Hepatic stellate cell (primary cell): ENCODE measurements at places on chromosomes 16 and 17.

- no peak for DNase-seq
Measured at GRCh38 chr16:54946909-54947308, 16.2 kb downstream of the IRX5 start.

DNA sequence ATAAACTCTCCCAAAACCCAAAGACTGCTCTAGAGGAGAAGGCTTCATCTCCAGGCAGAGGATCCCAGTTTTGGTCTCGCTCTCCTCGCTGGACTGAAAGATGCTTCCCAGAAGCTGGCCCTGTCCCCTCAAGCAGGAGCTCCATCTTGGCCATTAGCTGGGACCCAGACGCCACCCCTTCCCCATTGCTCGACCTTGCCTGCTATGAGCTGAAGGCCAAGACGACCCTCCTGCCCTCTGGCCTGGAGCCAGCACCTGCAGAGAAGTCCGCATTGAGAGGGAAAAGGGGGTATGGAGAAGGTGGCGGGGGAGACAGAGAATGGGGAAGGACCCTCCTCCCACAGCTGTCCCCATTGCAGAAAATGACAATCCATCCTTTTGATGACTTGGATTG is 3.6 kb upstream of the RCVRN start:
- no peak for DNase-seq

GRCh38 chr16:75343286-75343685 is 90.0 kb downstream of the CFDP1 start:
- DNase-seq, result no peak

DNA sequence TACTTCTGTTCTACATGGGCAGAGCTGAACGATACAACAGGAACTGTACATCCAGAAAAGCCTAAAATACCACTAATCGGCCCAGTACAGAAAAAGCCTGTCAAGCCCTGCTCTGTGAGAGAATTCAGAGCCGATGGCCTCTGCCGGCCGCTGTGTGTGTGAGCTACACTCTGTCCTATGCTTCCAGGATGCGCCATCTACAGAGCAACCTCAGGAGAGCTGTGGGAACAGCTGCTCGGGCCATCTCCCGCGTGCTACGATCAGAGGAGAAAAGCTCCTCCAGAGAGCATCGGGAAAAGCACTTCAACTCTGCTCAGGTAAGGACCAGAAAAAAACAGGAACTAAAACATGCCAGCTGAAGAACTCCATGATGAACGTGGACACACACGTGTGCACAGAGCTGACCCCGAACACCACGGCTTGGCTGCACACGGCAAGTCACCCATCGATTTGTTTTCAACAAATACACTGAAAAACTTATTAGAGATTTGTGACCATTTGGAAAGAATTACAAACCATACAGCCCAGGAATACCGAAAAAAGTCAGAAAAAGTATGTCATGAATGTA is 115.9 kb downstream of the ANKRD11 start:
- DNase-seq, result peak; percentile 53

DNA sequence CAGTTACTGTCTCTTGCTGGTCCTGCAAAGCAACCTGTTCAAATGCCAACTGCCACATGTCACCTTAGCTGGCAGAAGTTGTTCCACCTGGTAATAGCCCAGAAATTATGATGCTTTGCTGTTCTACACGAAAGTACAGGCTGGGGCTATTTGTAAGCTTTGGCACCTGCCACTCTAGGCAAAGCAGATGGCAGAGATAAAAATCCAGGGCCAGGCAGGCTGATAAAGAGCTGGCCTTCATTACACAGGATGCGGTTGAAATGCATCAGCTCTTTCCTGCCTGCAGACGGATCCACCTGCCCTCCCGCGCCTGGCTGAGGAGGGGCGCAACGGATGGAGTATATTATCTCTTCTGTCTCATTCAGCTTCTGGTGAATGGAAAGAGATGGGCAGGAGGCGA is 29.3 kb upstream of the KDM8 start:
- no peak for DNase-seq

- no peak for DNase-seq
Measured at GRCh38 chr17:46949291-46950174, 26.6 kb downstream of the GOSR2 start.

GRCh38 chr16:11990702-11991390 is 14.3 kb downstream of the SNX29 start:
- no peak for DNase-seq

DNA sequence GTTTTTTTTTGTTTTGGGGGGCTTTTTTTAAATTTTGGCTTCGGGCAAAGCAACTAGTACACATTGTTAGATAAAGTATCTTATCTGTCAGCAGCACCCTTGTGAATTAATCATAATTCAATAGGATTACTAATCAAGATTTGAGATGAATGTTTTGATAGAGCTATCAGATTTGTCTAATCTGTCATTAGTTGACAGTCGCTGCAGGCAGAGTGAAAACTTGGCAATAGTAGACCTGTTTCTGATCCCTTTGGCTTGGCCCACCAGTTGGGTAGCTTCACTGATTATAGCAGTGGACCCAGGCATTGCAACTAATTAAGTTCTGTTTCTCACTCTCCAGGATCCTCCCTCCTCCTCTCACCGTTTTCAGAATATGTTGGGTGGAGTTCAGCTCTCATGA is 258.6 kb downstream of the IRX3 start:
- no peak for DNase-seq

- DNase-seq, result no peak
Measured at GRCh38 chr17:56326001-56326359, 172.7 kb downstream of the ANKFN1 start.

- peak; percentile 72 for DNase-seq
Measured at GRCh38 chr16:70653809-70654771, 7.7 kb downstream of the IL34 start.

- DNase-seq, result no peak
Measured at GRCh38 chr17:55530064-55530463, 18.8 kb upstream of the SMIM36 start.

DNA sequence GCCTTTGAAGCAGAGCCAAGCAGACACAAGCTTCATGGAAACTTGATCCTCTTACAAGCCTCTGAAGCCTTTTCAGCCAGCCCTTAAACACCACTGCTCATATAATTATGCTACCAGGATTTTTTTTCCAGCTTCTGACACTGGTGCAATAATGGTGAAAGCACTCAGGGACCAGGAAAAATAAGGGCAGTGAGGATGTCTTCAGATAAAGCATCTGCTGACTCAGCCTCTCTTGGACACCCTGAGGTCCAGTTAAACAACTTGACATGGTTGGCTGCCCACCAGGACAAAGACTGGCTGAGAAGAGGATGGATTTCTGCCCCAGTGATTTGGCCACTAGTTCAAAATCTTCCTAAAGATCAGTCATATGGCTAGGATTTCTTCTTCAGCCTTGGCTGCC is 124.2 kb upstream of the N4BP1 start:
- no peak for DNase-seq

GRCh38 chr16:84827131-84827574 is 7.4 kb downstream of the CRISPLD2 start:
- no peak for DNase-seq

DNA sequence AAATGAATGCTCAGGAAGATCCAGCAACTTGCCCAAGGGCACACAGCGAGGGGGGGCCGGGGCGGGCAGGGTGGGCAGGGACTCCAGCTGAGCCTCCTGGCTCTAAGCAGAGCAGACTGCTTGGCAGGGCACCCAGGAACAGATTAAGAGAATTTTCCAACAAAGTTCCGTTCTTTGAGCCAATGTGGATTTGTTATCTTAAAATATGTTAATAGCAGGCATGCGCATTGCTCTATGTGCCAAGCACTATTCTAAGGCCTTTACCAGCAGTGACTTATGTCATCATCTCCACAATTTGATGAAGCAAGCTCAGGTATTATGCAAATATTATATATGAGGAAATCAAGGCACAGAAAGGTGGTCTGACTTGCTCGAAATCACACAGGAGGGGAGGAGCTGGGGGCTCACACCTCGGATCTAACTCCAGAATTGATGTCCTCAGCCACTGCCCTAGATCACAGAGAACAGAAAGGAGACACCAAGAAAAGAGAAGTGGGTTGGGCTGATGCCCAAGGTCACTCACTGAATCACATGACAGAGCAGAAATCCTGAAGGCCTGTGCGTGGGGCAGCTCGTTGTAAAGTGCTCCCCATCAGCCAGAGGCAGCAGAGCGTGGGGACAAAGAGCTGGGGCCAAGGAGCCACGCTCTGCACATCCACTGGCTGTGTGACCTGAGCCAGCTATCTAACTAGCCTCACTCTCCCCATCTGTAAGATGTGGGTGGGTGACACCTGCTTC is 23.2 kb upstream of the MEAK7 start:
- no peak for DNase-seq

DNA sequence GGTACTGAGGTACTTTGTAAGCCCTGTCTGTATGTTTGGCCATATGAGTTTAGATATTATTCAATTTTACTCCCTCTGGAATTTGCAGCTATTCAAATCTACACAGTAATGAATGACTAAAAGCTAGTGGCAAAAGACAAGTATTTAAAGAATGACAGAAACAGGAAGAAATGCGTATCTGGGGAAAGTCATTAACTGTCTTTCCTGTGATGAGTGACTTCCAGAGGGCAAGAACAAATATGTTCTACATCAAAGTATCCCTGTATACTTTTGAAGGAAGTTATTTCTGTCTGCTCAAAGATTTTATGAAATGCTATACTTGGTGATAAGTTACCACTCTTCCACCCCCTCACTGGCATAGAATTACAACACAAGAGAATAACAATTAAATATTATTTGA is 489.3 kb upstream of the SOX9 start:
- no peak for DNase-seq

DNA sequence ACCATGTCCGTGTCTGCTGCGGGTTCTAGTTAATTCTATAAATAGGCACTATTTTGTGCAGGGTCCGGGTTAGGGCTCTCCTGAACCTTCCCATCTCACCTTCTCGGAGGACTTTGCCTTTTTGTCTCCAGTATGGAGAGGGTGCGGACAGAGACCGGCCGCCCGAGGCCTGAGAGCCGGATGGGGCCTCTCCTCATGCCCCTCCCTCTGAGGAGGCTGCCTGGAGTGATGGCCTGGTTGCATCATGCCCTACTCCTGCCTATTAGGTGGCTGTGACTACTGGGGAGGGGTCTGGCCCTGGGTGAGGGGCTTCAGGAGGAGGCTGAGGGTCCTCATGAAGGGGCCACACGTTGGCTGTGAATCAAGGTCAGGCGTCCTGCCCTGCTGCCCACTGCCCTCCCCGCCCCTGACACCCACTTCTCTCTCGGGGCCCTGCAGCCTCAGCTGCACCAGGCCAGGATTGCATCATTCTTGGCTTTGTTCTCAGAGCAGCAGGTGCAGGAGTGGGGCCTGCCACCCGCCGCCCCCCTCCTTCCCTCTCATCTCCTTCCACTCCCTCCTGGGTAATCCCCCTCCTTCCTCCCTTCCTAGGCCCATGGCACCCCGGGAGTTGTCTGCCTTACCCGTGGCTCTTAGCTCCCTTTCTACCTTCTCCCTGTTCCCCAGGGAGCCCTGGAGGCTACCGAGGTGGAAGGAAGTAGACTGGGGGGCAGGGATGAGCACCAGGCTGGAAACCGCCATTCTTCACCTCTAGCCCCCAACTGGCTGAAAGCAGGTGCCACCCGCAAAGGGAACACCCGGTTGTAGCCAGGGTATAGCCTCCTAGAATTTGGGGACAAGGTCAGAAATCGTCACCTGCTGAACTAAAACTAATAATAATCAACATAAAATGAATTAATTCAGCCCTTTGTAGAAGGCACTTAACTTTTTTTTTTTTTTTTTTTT is 12.7 kb upstream of the ARHGAP23 start:
- DNase-seq, result peak; percentile 76

GRCh38 chr17:66341462-66341861 is 39.0 kb downstream of the PRKCA start:
- no peak for DNase-seq

DNA sequence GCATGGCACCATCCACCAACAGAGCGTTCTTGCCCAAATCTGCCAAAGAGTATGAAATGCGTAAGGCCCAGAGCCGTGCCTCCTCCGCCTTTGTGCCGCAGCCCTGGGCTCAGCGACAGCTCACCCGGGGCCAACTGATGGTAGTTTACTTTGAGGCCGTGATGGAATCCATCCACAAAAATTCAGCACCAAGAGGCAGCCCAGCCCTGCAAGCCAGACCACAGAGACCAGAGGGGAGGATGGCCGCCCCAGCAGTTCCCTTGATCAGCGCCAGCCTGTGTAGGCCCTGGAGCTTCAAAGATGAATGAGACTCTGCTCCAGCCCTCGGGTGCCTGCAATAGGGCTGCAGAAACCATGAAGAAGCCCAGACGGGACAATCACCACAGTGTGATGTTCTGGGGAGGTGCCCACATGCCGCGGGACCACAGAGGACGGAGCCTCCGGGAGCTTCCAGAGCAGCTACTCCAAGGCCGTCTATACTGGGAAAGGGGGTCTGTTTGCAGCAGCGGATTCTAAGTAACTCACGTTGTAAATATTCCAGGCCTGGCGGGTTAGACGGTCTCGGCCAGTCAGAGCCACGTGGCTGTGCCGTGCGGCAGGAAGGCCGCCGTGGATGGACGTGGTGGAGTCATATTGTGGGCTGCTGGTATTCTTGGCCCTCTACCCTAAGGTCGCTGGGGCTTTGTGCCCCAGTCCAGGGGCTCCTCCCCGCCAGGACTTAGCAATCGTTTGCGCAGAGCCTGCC is 80.3 kb downstream of the RBFOX3 start:
- DNase-seq, result no peak

- no peak for DNase-seq
Measured at GRCh38 chr16:53955221-53955875, 251.4 kb downstream of the FTO start.

DNA sequence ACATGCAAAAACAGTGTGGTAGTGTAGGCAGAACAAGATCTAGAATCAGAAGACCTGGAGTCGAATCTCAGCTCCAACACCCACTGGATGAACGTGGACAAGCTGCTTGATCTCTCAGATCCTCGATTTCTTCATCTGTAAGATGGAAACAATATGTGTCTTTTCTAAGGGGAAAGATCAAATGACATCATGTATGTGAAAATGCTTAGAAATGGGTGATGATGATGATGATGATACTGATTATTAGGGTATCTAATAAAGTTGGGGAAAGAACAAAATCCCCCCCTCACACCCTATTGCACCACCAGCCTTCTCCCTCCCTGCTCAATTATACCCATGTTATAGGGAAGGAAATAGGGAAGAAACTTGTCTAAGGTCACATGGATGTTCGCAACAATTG is 10.9 kb downstream of the DYNLL2 start:
- DNase-seq, result no peak

GRCh38 chr16:82990155-82990554 is 363.4 kb downstream of the CDH13 start:
- DNase-seq, result peak; percentile 32

GRCh38 chr16:89290887-89291286 is 73.4 kb downstream of the ZNF778 start:
- no peak for DNase-seq

DNA sequence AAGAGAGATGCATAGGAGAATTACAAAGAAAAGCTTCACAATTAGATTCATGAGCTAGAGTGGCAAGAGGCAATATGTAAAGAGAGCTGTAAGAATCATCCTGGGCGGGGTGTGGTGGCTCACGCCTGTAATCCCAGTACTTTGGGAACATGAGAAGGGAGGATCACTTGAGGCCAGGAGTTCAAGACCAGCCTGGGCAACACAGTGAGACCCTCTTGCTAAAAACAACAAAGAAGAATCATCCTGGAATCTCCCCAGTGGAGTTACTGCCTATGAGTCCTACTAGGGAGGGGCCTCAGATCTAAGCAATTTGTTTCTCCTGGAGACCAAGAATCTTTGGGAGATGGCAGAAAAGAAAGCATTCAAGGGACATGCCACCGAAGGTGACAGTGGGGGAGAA is 119.1 kb downstream of the HIC1 start:
- no peak for DNase-seq
